ENCODE measurements at places on chromosomes 4 and X. TPM values are rescaled to one million over a fixed set of nuclear protein-coding genes. Genes with fewer than 3 reads are reported as not detected.

The FSTL5 gene
- total RNA-seq = 0.04 TPM

The C4orf50 gene
- total RNA-seq = 0.02 TPM

The TCEAL7 gene
- total RNA-seq = 16.6 TPM

The ANOS1 gene
- 5.1 TPM for total RNA-seq

GRCh38 chr4:171774642-171775190, 38.5 kb upstream of the GALNTL6 start:
- no peak for DNase-seq

DNA sequence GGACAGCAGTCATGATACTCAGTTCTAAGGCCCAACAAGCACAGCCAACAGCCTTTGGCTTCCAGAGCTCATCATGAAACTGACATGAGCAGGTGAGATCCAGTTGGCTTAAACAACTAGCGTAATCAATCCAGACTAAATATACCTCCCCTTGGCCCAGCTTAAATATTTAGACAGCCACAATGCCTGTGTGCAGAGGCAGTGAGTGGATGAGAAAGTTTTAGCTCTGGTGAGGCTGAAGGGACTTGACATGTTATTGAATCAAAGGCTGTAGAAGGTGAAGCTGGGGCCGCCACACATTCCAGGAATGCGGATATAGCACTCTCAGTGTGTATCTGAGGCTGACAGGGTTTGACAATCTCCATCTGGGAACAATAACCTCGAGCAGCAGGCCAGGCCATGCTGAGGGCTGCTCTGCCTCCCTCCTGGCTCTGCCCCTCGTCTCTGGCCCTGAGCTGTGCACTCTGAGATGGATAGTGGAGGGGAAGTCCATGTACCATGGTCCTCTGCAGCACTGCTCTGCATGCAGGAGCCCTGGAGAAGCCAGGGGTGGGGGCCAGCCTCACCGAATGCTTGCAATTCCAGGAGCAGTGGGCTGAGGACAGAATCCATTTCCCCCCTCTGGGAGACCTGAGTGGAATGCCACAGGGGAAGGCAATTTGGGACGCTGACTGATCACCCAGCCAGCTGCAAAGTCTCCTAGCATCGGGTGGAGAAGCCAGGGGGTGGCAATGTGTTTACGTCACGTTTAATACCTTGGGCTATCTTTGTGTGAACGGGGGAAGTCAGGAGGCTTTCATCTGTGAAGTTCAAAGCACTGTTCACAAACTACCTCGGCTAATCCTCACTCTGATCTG, 37.3 kb upstream of the RASL11B start:
- peak; percentile 61 for DNase-seq

- DNase-seq = no peak
Measured at GRCh38 chrX:7223271-7223670, 75.3 kb upstream of the PUDP start.

The TRO gene
- total RNA-seq = 177 TPM

DNA sequence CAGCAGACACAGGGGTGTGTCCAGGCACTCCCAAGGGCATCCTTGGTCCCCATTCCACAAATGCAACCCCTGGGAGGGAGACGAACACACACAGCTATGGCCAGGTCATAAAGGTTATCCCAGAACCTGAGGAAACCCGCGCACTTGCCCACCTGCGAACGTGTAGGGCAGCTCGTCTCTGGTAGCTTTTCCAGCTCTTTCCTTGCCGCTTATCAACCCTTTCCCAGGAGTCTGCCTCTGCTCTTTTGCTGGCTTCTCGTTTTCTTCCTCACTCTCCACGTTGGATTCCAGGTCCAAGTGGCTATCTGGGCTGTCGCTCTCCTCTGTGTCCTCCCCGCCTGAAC, 13.5 kb downstream of the NOP14 start:
- no peak for DNase-seq

GRCh38 chr4:2457481-2458295, 11.2 kb upstream of the RNF4 start:
- no peak for DNase-seq

The CT83 gene
- not detected for total RNA-seq

The MAGED4B gene
- 113 TPM for total RNA-seq

The SEC31A gene
- total RNA-seq = 303 TPM

The RTL5 gene
- 36.1 TPM for total RNA-seq

DNA sequence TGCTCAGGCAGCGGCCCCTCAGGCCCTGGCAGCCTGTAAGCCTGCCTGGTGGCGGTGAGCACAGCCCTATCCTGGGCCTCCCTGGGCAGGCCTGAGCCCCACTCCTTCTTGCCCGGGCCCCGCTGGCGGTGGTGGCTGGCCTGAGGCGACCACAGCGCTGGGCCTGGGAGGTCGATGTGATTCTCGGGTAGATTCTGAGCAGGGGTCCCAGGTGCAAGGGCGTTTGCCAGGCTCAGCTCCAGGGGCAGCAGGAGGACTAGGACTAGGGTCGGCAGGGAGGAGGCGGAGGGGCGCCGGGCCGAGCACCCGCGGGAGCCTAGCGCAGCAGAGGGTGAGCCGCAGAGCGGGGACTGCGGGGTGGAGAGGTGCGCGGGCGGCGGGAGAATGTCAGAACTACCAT, 17.0 kb downstream of the FAM9A start:
- no peak for DNase-seq

The PSAPL1 gene
- total RNA-seq = not detected

DNA sequence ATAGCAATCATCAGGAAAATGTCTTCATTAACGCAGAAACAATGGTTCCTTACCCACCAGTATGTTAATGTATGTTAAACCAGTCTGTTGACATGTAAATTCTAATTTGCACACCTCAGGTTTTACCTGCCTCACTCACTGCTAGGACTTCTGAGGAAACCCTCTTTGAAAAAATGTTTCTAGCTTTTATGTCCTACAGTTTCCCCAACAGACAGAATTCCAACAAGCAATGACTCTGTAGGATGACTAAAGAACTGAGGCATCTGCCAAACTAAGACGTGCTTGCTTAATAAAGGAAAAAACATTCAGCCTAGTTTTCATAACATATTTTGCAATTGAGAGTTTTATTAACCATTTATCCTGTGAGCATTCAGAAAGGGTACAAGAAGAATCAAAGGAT, 20.6 kb upstream of the SOX3 start:
- DNase-seq = no peak

DNA sequence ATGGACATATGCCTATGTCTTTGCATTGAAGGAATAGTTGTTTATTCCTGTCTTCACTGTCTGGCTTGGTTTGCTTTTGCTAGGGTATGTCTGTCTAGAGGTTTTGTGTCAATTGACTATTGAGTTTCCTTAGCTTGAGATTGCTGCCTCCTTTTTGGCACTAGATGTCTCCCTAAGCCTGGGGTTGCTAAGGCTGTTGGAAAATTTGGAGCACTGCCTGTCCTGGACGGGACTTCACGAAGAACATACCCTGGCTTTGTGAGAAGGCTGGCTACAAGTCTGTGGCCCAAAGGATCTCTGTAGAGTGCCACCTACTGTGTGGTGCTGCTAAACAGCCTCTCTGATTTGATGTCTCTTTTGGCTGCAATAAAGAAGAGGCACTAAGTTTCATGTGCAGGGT, 183.8 kb upstream of the NUDT10 start:
- DNase-seq = no peak

The FBXL5 gene
- 53.1 TPM for total RNA-seq
